Renal cortical epithelial cell (primary cell): ENCODE measurements at places on chromosomes 1 and 21.

GRCh38 chr1:229013981-229014380 lies 256.9 kb upstream of the RAB4A start:
- no peak for DNase-seq

GRCh38 chr1:1626207-1627141 lies 5.5 kb upstream of the MMP23B start:
- DNase-seq, result no peak

DNA sequence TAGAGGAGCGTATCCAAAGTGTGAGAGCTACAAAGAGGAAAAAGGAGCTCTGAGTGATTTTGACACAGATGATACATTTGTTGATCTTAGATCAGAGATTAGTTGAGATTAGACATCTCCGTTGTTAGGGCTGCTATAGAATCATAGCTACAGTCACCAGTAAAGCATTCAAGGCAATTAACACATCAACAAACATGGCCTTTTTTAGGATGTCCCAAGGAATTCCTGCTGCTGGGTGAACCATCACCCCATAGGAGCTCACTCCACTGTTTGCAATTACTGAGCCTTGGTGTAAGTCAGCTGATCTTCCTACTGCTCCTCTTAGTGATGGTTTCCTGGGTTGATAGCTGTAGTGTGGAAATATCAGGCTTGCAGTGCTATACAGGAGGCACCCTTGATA lies 6.7 kb upstream of the RSRP1 start:
- peak; percentile 42 for DNase-seq

- peak; percentile 53 for DNase-seq
Measured at GRCh38 chr1:218557731-218558130, 212.6 kb downstream of the TGFB2 start.

- DNase-seq, result no peak
Measured at GRCh38 chr1:25023826-25024225, 93.8 kb upstream of the RUNX3 start.

DNA sequence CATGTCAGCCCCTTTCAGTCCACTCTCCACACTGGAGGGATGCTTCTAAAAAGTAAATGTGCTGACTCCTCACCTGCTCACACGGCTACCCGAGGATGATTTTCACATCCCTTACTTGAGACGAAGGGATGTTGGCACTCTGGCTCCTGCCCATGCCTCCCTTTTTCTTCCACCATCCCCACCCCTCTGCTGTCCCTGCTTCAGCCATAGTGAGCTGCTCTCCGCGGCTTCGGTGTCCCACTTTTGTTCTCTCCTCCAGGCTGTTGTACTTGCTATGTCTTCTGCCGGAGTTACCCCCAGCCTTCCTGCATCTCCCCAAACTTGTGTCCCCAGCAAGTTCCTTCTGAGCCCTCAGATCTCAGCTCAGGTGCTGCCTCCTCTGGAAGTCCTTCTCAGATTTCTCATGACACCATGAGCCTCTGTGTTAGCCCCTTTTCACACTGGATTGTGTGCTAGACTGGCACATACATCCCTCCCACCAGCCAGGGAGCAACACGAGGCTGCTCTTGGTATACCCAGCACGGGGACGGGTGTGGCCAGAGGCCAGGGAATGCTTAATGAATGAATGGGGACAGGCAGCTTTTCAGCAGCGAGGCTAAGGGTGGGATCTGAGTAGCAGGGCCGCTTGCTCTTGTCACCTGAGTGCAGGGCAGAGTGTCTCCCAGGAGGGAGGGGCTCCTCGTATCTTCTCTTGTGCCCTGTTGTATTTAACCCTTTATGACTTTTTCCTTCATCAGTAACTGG lies 1.3 kb downstream of the ACOT11 start:
- no peak for DNase-seq

DNA sequence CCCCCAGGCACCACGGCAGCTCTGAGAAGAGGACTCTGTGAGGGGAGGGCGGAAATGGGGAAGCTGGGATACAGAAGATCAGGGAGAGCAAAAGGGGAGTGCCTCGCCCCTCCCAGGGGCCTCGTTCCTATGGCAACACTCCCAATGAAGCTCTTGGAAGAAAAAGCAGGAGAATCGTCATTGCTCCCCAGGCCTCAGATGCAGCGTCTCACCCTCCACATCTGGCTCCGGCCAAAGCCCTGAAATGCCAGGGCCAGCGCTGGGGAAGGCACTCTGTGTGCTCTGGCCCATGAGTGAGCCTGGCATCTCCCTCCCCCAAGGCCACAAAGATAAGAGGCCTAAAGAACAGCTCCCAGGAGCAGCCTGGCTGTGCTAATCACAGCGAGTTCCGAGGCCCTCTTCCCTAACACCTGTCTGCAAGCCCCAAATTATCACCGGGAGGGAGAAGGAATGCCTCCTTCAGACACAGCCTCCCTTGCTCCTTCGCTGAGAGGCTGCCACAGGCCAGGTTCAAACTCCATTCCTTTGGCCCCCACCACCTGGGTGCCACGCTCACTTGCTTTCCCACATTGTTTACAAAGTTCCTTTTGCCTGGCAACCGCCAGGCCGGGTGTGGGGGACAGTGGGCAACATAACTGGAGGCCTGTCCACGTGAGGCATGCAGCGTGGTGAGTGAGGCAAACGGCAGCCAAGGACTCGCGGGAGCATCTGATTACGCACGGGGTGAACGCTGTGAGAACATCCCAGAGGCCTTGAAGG lies 27.8 kb downstream of the ECE1 start:
- peak; percentile 86 for DNase-seq

- no peak for DNase-seq
Measured at GRCh38 chr21:42443181-42443785, 39.6 kb downstream of the UBASH3A start.

- DNase-seq, result no peak
Measured at GRCh38 chr1:216822480-216822879, 99.3 kb upstream of the ESRRG start.

- peak; percentile 40 for DNase-seq
Measured at GRCh38 chr1:15100121-15100879, 53.2 kb upstream of the TMEM51 start.

DNA sequence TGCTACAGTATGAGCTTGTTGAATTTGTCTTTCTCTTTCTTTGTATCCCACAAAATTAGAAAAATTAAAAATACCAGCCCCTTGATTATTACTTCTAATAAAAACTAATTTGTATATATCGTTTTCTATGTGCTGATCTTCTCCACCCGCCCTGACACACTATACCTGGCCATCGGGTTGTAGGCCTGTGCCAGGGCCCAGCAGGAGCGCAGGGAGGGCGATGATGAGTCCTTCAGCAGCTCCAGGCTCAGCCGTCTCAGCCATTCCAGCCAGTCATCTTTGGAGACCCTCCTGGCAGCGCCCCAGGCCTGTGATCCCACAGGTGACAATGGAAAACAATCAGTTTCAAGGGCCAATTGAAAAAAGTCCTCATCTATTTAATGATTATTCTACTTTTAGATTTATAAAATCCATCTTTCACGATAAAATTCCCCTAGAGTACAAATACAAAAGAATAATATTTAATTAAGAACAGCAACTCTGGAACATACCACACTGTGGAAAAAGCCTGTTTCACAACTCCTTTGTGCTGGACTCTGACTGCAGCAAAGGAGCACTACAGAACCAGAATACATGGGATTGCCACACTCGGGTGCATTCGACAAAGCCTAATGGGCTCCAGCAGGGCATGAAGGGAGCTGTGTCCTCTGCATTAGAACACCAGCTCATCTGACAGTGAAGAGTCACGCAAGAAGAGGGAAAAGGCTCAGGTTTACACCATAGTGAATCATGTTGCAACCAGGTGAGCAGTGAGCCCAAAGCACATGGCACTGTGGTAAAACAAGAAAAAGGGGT lies 15.4 kb downstream of the ANGPTL7 start:
- peak; percentile 17 for DNase-seq

GRCh38 chr1:168823988-168824387 lies 95.0 kb upstream of the DPT start:
- no peak for DNase-seq

- DNase-seq, result no peak
Measured at GRCh38 chr1:148158341-148159003, 6.4 kb upstream of the NBPF11 start.

GRCh38 chr1:93675931-93676330 lies 5.7 kb downstream of the BCAR3 start:
- DNase-seq, result no peak

DNA sequence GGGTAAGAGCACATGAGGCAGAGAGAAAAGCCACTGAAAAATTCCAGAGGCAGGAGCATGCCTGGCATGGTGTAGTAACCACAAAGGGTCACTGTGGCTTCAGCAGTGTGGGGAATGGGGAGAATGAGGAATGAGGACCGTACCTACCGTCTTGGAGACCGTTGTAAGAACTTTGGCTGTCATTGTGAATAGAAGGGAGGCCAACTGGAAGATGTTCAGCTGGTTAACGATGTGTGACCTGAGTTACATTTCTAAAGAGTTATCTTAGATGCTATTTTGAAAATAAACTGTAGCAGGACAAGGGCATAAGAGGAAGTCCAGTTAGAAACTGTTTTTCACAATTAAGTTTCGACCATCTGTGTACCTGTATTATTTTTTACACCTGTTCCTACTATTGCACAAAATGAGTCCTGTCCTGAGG lies 365.5 kb upstream of the SGIP1 start:
- peak; percentile 38 for DNase-seq

DNA sequence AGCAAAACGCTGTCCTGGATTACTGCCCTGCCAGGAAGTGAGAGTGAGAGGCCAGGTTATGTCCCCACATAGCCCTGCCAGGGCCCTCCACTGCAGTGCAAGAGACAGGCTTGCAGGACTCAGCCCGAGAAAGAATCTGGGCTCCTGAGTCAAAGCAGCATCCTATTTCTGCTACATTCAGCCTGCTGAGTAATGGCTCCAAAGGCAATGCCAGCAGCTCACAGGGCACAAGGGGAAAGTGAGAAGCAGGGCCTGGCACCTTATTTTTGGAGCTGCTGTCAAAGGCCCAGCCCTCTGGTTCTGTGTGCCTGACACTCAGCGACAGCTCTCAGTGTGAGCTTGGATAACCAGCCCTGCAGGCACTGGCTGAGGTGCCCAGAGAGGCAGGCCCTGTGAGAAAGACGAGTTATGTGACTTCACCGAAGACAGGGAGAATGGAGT lies 83.9 kb downstream of the DTL start:
- no peak for DNase-seq

GRCh38 chr1:239739919-239740318 lies 351.8 kb upstream of the FMN2 start:
- DNase-seq, result no peak

GRCh38 chr1:227924833-227925574 lies 22.7 kb downstream of the WNT9A start:
- DNase-seq, result no peak

GRCh38 chr1:225253173-225253572 lies 174.7 kb downstream of the LBR start:
- no peak for DNase-seq

- DNase-seq, result no peak
Measured at GRCh38 chr1:156852418-156852874, 6.5 kb downstream of the INSRR start.

DNA sequence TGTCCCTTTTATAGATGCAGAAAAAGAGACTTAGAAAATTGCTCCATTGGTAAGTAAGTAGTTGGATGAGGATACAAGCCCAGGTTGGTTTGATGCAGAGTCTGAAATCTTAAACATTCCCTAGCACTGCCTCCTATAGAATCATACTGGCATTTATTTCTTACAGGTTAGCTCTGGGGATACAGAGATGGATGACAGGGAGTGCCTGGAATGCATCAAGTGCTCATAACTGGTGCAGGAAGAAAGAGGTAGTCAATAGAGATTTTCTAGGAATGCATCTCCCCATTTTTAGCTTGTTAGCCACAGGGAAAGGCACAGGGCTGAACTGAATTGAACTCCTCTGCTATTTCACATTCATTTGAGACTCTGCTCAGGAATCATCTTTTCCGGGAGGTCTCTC lies 269.0 kb upstream of the USP24 start:
- no peak for DNase-seq

DNA sequence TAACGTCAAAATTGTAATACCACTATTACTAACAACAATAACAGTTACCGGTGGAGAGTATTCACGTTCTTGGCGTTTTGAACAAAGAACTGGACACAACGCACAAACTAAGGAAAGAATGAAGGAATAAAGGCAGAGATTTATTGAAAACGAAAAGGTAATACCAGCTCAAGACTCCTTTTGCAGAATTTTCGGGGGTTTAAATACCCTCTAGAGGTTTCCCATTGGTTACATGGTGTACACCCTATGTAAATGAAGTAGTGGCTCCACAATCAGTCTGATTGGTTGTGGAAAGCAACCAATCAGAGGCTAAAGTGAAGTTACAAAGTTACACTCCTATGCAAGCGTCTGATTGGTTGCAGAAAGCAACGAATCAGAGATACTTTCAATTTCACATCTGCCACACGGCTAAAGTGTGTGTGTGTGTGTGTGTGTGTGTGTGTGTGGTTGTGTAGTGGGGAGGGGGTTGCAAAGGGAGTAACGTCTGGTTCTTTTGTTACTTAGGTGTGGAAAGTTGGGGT lies 1.1 kb upstream of the GTF2B start:
- peak; percentile 45 for DNase-seq

DNA sequence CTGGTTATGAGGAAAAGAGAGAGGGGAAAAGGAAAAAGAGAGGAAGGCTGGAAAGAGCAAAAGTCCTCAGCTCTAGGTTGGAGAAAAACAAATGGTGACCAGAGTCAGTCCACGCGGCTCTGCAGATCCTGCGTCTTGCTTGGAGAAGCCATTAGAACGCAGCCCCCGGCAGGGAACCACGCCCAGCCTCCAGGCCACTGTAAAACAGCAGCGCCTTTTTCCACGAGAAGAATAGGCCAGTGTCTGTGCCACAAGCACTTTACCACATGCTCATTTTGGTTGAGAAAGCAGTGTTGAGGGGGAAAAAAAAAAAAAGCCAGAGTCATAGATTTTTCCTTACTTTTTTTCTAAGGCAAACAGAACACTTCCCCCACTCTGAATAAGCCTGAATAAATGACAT lies 846.9 kb upstream of the ADAMTS5 start:
- DNase-seq, result no peak

DNA sequence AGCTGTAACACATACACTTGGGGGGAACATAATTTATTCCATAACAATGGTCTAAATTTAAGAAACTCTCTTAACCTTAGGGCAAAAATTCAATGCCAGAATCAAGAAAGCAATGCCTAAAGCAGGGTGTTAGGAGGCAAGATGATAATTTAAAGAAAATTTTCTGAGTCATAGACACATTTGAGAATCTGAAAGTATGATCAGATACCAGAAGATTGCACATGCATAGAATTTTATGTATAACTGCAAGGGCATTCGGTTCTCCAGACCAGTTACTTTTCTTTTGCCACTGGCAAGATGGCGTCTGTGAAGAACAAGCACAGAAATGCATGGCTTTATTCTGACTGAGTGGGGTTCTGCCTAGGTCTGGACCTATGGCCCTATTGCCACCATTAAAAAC lies 64.4 kb upstream of the IPO9 start:
- DNase-seq, result no peak
